ENCODE measurements at places on chromosomes 6 and 20. TPM values are rescaled to one million over a fixed set of nuclear protein-coding genes. Genes with fewer than 3 reads are reported as not detected.

The OVOL2 gene
- 23.1 TPM for total RNA-seq

The VIP gene
- total RNA-seq = not detected

The SUMO4 gene
- total RNA-seq = not detected

The TENT5A gene
- 6.4 TPM for total RNA-seq

The SIGLEC1 gene
- total RNA-seq = not detected

The HLA-DMB gene
- total RNA-seq = not detected

DNA sequence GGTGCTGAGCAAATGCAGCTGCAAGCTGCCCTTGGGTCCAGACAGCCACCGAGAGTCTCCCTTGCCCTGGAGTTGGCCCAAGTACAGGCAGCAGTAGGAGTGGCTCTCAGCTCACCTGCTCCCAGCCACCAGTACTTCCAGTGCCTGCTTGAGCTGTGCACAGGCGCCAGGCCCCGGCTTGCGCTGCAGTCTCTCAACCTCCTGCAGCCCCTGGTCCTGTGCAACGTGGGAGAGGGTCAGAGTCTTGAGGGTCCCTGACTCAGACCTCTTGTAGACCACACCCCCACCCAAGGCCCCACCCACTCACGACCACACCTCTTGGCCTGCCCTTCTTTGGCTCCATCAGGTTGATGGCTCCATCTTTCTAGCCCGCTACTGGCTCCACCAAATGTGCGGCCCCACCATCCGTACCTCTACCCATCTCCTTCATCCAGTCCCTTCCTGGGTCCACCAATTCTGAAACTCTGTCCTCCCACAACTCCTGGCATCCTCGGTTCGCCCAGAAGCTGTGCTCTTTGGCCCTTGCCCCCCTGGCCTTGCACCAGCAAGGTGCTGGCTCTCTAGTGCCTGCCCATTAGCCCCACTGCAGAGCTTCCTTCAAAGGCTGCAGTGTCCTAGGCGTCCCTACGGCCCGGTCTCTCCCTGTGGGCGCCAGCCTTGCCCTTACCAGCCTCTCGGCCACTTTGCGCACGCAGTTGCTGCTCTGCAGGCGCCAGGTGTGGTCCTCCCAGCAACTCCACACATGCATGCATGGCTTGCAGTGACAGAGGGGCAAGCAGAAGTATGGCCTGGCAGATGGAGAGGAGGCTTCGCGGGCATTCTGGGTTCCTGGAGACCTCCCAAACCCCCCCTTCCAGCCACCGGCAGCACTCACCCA lies 16.5 kb upstream of the SPAG4 start:
- H3K27ac ChIP-seq = no peak overlapping the region
- DNase-seq = no peak
- no peaks in the 10 kb centered on the region for H3K4me1 ChIP-seq
- no peaks in the 10 kb centered on the region for H3K36me3 ChIP-seq
- no peak overlapping the region for H3K4me3 ChIP-seq

GRCh38 chr20:59207742-59208357 lies 44.2 kb downstream of the ZNF831 start:
- no peak overlapping the region for H3K4me3 ChIP-seq
- no peaks in the 10 kb centered on the region for H3K4me1 ChIP-seq
- no peak overlapping the region for H3K27ac ChIP-seq
- DNase-seq = peak; percentile 51

- H3K36me3 ChIP-seq = no peaks in the 10 kb centered on the region
- no peak overlapping the region for H3K27ac ChIP-seq
- no peak overlapping the region for H3K4me3 ChIP-seq
- DNase-seq = no peak
These were observed 15.0 kb upstream of the MARCKS start for GRCh38 chr6:113842165-113842564.

DNA sequence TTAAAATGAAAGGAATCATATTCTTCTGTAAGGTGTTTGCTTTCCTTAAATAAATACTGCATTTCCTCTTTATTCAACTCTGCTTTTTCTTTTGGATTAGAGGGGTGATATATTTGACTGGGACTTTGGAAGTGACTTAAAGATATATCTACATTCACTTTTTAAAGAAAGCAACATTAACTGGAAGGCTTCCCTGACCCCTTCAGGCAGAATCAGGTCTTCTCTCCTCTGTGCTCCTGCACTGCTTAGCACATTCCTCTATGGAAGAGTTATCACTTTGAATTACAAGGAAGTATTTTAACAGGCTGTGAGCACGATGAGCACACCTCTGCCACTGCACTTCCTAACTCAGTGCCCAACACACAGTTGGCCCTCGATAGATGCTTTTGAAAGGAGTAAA lies 59.2 kb upstream of the POU3F2 start:
- H3K27ac ChIP-seq = no peak overlapping the region
- DNase-seq = no peak
- H3K27me3 ChIP-seq = peaks cover 55% of the 10 kb centered on the region
- no peaks in the 10 kb centered on the region for H3K4me1 ChIP-seq
- no peak overlapping the region for H3K4me3 ChIP-seq

DNA sequence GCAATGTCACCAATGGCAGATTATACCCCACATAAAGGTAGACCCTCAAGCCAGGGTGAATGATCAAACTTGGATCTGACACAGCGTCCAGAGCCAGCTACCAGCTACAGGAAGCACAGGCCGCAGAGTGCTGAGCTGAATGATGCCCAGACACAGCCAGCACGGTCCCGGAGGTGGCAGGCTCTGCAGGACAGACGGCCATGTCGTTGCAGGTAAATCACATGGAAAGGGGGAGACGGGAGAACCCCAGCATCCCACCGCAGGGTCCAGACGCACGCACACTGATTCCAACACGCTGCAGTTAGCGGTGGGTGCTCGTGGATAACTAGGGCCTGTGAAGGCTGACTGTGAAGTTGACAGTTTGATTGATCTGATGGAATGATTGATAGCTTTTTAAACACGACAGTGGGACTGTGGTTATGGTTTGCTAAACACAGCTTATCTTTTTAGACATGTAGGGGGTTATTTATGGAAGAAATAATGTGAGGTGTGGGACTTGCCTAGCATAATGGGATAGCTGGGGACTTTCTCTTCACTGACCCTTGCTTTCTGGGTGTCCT lies 228.5 kb downstream of the ERMARD start:
- H3K4me1 ChIP-seq = no peaks in the 10 kb centered on the region
- no peak overlapping the region for H3K27ac ChIP-seq
- H3K27me3 ChIP-seq = no peaks in the 10 kb centered on the region
- H3K36me3 ChIP-seq = no peaks in the 10 kb centered on the region
- no peak overlapping the region for H3K4me3 ChIP-seq

DNA sequence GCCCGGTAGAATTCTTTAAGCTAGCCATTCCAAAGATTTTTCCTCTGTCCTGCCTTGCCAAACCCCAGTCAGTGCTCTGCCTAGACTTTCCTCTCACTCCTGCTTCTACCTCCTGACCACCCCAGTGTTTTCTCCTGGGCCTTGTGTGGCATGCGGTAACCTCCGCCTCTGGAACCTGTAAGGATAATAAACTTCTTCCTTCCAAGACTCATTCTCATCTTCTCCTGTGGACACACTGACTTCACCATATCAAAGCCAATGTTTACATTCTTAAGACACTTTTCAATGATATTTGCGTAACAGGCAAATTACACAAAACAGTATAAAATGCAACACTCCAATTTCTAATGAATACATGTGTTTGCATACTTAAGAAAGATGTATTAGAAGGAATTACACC lies 354.6 kb downstream of the RNF144B start:
- H3K4me3 ChIP-seq = no peak overlapping the region
- no peaks in the 10 kb centered on the region for H3K27me3 ChIP-seq
- DNase-seq = no peak
- H3K36me3 ChIP-seq = no peaks in the 10 kb centered on the region
- H3K4me1 ChIP-seq = peaks cover 18% of the 10 kb centered on the region

DNA sequence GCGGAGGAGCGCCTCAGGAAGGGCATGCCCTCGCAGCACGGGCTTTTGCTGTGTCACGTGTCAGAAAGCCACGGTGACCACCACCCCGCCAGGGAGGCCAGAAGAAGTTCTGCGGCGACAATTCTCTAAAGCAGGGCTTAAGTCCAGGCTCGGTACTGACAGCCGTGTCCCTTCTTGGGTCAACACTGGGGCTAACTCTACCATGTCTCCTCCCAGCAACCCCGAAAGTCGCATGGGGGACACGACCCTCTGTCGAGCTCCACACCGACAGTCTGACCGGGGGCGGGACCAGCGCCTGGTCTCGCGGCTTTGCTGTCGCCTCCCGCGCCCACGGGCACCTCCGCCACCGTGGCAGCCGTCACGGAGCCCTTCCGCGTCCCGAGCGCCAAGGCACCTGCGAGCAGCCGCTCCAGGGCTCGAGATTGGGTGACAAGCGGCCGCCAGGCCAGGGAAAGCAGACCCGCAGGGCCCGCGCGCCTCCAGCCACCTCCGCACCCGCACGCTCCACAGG lies 534 bp downstream of the NANP start:
- H3K27ac ChIP-seq = peak overlapping the region; percentile 89
- H3K36me3 ChIP-seq = 0 out of 2 replicates have a peak, but pooled peaks cover 2% of the 10 kb centered on the region
- H3K27me3 ChIP-seq = no peaks in the 10 kb centered on the region

- H3K27me3 ChIP-seq = peaks cover 91% of the 10 kb centered on the region
- H3K27ac ChIP-seq = no peak overlapping the region
- no peak overlapping the region for H3K4me3 ChIP-seq
These were observed 64.9 kb downstream of the SLC24A3 start for GRCh38 chr20:19277381-19277780.

- H3K27ac ChIP-seq = peak within 1 kb of the TSS; percentile 92
- peak; percentile 94 for DNase-seq
- H3K36me3 ChIP-seq = no peaks in the 10 kb centered on the region
These were observed at the start of gene GMDS for GRCh38 chr6:2245103-2245876. Gene GMDS, minus strand, starts transcription at chr6:2245605.

DNA sequence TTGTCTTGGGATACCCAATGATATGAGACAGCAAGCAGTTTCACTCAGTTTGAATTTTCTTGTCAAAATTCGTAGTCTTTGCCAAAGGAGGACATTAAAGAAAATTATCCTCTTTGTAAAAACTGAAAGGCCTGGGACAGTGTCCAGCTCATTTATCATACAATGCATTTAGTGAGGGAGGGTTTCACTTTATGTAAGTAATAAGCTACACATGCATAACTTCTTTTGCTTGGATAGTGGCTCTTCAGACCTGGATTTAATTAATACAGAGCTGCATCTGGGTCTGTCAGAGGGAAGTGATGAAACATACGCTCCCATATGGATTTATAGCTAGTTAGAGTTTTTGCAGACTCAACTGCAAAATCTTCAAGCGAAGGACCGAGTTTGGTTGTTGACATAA lies 175.6 kb downstream of the PHACTR1 start:
- no peaks in the 10 kb centered on the region for H3K4me1 ChIP-seq
- H3K27me3 ChIP-seq = peaks cover 32% of the 10 kb centered on the region
- no peaks in the 10 kb centered on the region for H3K36me3 ChIP-seq

GRCh38 chr6:167856999-167857660 lies 30.4 kb downstream of the AFDN start:
- H3K4me3 ChIP-seq = no peak overlapping the region
- peaks cover 6% of the 10 kb centered on the region for H3K36me3 ChIP-seq
- peak overlapping the region; percentile 64 for H3K27ac ChIP-seq
- H3K27me3 ChIP-seq = no peaks in the 10 kb centered on the region
- peaks cover 40% of the 10 kb centered on the region for H3K4me1 ChIP-seq

- no peaks in the 10 kb centered on the region for H3K36me3 ChIP-seq
- H3K27ac ChIP-seq = no peak overlapping the region
- no peaks in the 10 kb centered on the region for H3K27me3 ChIP-seq
- DNase-seq = no peak
- no peaks in the 10 kb centered on the region for H3K4me1 ChIP-seq
- no peak overlapping the region for H3K4me3 ChIP-seq
These were observed 180.9 kb downstream of the KIF16B start for GRCh38 chr20:16392346-16392745.

GRCh38 chr6:139369068-139369467 lies 5.4 kb downstream of the CITED2 start:
- no peak overlapping the region for H3K4me3 ChIP-seq
- peaks cover 23% of the 10 kb centered on the region for H3K4me1 ChIP-seq
- H3K27ac ChIP-seq = no peak overlapping the region

DNA sequence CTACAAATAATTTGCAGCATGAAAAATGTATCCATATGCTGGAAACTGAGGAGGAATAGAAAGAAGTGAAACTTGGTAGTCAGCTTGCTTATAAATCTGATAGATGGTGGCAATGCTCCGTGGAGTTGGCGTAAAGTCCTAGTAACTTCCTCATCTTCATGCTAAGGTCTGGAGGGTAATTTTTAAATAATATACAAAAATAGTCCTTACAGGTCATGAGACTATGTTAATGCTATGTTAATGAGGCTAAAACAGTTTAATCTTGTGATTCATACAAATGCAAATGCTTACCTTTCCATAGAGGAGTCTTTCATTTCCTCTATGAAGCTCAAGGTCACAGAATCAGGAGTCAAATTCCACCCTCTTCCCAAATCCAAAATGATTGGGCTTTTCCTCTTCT lies 9.4 kb upstream of the CRIP3 start:
- no peak for DNase-seq
- no peak overlapping the region for H3K4me3 ChIP-seq
- no peaks in the 10 kb centered on the region for H3K27me3 ChIP-seq
- H3K27ac ChIP-seq = no peak overlapping the region

DNA sequence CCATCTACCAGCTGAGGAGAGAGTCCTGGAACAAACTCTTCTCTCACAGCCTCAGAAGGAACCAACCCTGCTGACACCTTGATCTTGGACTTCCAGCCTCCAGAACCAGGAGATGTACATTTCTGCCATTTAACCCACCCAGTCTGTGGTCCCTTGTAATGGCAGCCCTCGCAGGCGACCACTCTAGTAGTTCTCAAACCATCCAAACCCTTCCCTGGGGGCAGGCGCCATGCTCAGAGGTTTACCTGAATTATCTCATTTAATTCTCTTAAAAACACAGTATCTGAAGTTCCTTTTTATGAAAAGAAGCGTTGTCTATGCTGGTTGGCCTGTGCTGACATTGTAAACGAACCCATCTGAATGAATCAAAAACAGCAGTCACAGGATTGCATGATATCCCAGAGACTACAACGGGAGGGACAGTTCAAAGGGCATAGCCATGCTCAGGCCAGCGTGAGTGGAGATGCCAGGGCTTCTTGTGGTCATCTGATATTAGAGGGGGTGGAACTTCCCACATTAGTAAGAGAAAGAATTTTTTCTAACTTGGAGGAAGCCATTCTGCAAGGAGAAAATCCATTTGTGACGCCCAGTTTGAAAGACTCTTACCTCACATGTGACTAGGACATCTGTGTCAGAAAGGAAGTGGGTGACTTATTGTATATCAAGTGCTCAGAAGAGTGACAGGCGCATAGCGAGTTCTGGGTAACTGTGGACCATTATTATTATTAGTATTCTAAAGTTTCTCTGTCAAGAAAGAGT lies 17.2 kb upstream of the TAGAP start:
- no peak overlapping the region for H3K4me3 ChIP-seq
- H3K27ac ChIP-seq = no peak overlapping the region
- no peak for DNase-seq
- H3K27me3 ChIP-seq = peaks cover 95% of the 10 kb centered on the region

DNA sequence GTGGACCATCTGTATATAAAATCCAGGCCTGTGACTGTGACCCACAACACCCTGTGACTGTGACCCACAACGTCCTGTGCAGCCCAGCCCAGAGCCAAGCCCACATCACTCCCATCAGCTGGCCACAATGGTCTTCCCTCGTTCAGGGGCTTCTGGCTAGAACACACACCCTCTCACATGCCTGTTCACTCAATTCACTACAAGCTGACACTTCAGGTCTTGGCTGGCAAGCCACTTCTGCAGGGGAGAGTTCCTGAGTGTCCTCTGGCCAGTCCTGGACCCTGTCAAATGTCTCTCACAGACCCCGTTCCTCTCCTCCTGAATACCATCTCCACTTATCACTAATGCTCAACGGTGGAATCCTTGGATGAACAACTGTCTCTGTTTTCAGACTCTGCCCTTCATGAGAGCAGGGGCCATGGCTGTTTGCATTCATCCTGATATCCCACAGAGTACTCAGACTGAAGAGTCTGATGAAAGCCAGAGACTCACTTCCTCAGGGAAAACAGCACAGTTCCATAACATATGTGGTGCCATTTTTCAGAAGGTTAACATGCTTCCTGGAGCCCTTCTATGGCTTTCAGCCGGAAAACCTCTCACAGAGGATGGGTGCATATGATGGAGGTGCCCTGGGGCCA lies 56.0 kb downstream of the MYH7B start:
- no peak for DNase-seq
- no peak overlapping the region for H3K27ac ChIP-seq
- no peaks in the 10 kb centered on the region for H3K27me3 ChIP-seq

All from PC-3 (cell line).